Motor neuron (in vitro differentiated cells): ENCODE measurements at places on chromosomes 12 and 14. TPM values are rescaled to one million over a fixed set of nuclear protein-coding genes. Genes with fewer than 3 reads are reported as not detected.
A peak's percentile ranks its signal among the peaks of the same experiment; 100 is the strongest.

GRCh38 chr12:125329239-125330102 is 264.2 kb downstream of the AACS start:
- peak; percentile 73 for ATAC-seq

DNA sequence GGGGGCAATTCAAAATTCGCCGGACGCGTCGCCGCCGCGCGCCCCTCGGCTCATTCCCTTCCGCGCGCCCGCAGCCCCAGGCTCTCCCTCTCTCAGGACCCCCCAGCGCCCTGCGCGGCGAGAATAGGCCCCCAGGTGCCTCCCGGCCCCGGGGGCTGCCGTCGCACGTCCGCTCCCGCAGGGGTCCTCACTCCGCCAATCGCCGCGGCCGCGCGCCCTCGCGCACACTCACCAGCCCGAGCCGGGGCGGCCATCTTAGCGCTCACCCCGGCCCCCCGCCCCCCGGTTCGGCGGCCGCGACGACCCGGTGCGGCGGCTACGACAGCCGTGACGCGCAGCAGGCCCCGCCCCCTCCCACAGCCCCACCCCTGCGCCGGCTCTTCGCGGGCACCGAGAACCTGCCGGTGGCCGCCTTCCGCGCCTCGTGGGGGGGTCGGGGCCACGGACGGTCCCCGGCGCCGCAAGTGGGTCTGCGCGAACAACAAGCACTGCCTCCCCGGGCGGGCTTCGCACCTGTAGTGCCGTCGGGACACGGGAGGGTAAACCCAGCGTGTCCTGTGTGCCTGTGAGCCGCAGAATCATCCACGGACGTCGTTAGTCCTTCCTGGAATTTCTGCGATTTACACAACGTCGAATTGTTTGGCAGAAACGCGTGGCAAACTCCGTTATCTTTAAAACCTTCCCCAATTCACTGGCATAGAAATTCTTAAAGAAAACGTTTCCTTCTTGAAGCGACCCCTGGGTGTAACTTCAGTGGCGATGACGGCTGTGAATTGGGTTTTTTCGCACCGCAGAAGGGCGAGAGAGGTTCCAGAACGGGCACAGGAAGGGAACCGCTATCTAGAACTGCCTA is 2.5 kb downstream of the USP44 start:
- ATAC-seq = peak; percentile 93

GRCh38 chr12:84290168-84290567 is 622.4 kb downstream of the SLC6A15 start:
- ATAC-seq = no peak

GRCh38 chr12:70398002-70398401 is 31.9 kb downstream of the KCNMB4 start:
- no peak for ATAC-seq

- ATAC-seq = no peak
Observed at GRCh38 chr14:105313381-105314286, 914 bp upstream of the PACS2 start.

Gene RAD51AP1
- 3.3 and 3.4 TPM in 2 replicates for total RNA-seq

Gene RALGAPA1
- 35.8 and 36.3 TPM in 2 replicates for total RNA-seq
